ENCODE measurements at places on chromosomes 6 and 20. TPM values are rescaled to one million over a fixed set of nuclear protein-coding genes. Genes with fewer than 3 reads are reported as not detected.

DNA sequence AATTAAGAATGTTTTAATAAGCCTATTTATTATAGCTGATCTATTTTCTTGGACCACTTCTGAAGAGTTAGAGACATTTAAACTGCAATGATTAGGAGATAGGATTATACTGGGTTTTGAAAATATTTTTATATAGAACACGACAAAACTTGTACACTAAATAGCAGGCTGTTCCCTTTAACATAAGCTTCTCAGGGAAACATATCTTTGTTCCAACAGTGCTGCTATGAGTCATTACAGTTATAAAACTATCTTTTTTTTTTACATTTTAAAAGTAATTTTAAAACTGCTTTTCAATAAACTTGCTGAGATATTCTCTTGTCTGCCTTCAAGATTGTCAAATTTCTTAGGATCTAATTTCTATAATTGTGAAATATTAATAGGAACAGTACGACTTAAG lies 389.1 kb downstream of the ARHGAP18 start:
- no peaks in the 10 kb centered on the region for H3K36me3 ChIP-seq
- H3K27ac ChIP-seq: no peak overlapping the region
- DNase-seq: no peak
- H3K4me1 ChIP-seq: peaks cover 11% of the 10 kb centered on the region

GRCh38 chr6:105482921-105483320 lies 80.0 kb upstream of the PREP start:
- DNase-seq: no peak
- no peaks in the 10 kb centered on the region for H3K36me3 ChIP-seq
- H3K4me3 ChIP-seq: no peak overlapping the region
- H3K27me3 ChIP-seq: no peaks in the 10 kb centered on the region
- no peak overlapping the region for H3K27ac ChIP-seq

- no peak for DNase-seq
- H3K36me3 ChIP-seq: peaks cover 6% of the 10 kb centered on the region
- no peaks in the 10 kb centered on the region for H3K27me3 ChIP-seq
- no peaks in the 10 kb centered on the region for H3K4me1 ChIP-seq
Measured at GRCh38 chr6:154386848-154387717, 30.5 kb upstream of the IPCEF1 start.

DNA sequence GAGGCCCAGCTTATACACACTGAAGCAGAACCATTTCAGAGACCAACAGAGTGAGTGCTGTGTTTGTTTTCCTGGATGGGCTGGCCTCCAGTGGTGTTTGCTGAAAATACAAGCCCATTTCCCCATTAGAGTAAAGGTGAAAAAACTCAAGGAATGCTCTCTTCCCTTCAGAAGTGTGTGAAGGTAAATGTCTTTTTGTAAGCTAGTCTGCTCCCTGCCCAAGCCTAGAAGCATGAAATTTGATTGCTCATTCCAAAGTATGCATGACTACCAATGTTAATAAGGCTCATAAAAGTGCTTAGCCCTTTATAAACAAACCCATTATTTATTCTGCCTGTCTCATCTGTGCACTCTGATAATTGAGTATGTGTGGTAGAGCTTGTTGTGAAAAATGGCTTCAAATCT lies 59.1 kb downstream of the ADGRF1 start:
- H3K4me1 ChIP-seq: peaks cover 13% of the 10 kb centered on the region
- H3K27me3 ChIP-seq: no peaks in the 10 kb centered on the region
- H3K36me3 ChIP-seq: no peaks in the 10 kb centered on the region
- no peak for DNase-seq
- no peak overlapping the region for H3K4me3 ChIP-seq

- peaks cover 2% of the 10 kb centered on the region for H3K27me3 ChIP-seq
- no peak overlapping the region for H3K27ac ChIP-seq
- H3K4me3 ChIP-seq: no peak overlapping the region
Measured at GRCh38 chr6:146851837-146852236, 253.1 kb downstream of the ADGB start.

GRCh38 chr6:24396824-24397223 lies 5.9 kb upstream of the MRS2 start:
- no peaks in the 10 kb centered on the region for H3K36me3 ChIP-seq
- peaks cover 29% of the 10 kb centered on the region for H3K27me3 ChIP-seq
- no peak for DNase-seq
- H3K27ac ChIP-seq: no peak overlapping the region
- H3K4me1 ChIP-seq: no peaks in the 10 kb centered on the region
- H3K4me3 ChIP-seq: no peak overlapping the region

DDO gene
- not detected for total RNA-seq

SLPI gene
- total RNA-seq: not detected

LTA gene
- 0.26 TPM for total RNA-seq

EPHA7 gene
- 35.8 TPM for total RNA-seq
